ENCODE measurements at places on chromosomes 13 and 19. TPM values are rescaled to one million over a fixed set of nuclear protein-coding genes. Genes with fewer than 3 reads are reported as not detected.

ZNF780A gene
- 15.6 TPM for total RNA-seq

GRCh38 chr19:14434543-14435319 is 1.6 kb downstream of the PKN1 start:
- H3K27me3 ChIP-seq: no peaks in the 10 kb centered on the region
- no peaks in the 10 kb centered on the region for H3K36me3 ChIP-seq
- H3K27ac ChIP-seq: peak overlapping the region; percentile 91

DNA sequence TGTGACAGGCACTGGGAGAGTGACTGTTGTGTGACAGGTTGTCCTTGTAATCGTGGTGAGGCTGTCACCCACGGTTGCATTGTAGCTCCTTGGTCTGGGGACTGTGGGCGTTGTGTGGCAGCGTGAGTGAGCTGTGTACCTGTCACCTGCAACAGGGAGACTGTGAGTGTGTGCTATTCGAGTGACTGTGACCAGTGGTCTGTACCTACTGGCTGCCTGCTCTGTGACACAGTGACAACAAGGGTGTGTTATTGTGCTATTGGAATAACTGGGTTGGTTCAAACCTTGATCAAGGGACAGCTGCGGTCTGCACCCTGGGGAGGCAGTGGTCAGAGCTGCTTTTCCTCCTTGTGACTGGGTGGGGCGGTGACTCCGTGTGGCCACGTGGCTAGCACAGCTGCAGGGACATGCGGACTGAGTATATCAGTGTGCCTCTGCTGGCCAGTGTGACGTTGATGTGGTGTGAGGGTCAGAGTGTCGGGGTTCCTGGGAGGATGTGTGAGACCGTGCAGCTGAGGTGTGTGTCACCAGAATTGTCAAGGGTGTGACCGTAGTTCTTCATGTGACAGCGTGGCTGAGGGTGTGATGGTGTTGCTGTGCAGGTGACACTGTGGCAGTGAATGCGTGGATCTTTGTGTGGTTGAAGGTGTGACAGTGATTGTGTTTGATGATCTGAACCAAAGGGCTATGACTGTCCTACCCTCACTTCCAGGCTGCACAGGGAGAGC is 10.1 kb upstream of the NFIX start:
- H3K27ac ChIP-seq: no peak overlapping the region
- no peak overlapping the region for H3K4me3 ChIP-seq
- no peaks in the 10 kb centered on the region for H3K36me3 ChIP-seq
- H3K27me3 ChIP-seq: no peaks in the 10 kb centered on the region
- no peaks in the 10 kb centered on the region for H3K4me1 ChIP-seq

GRCh38 chr19:35673121-35673804 is 6.9 kb downstream of the UPK1A start:
- no peaks in the 10 kb centered on the region for H3K36me3 ChIP-seq
- H3K27ac ChIP-seq: no peak overlapping the region
- no peak for DNase-seq
- peaks cover 64% of the 10 kb centered on the region for H3K27me3 ChIP-seq
- H3K4me3 ChIP-seq: peak overlapping the region; percentile 62

NLRP7 gene
- not detected for total RNA-seq

SPTBN4 gene
- 2.0 TPM for total RNA-seq

GRCh38 chr19:7602935-7603497 is 7.4 kb downstream of the CAMSAP3 start:
- H3K27ac ChIP-seq: no peak overlapping the region
- H3K27me3 ChIP-seq: no peaks in the 10 kb centered on the region
- no peaks in the 10 kb centered on the region for H3K36me3 ChIP-seq
- no peak overlapping the region for H3K4me3 ChIP-seq

ALKBH7 gene
- 85.3 TPM for total RNA-seq

DNA sequence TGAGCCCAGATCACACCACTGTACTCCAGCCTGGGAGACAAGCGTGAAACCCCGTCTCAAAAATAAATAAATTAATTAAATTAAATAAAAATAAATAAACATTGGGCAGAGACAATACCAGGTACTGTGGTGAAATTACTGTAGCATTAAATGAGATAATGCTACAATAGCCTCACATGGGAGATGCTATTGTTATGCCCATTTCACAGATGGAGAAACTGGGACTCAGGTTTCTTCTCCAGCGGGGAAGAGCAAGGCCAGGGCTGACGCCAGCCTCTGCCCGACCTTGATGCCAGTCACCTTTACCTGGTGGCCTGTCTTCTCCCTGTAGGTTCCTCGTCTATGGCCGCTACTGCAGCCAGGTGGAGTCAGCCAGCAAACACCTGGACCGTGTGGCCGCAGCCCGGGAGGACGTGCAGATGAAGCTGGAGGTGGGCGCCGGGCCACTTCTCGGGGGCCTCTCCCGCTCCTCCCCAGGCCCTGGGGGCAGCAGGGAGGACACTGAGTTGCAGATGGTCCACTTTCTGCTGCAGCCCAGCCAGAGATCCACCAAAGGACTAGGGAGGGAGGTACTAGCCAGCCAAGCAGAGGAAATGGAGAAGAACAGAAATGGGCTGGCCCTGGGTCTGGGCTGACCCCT is 53.9 kb downstream of the VAV1 start:
- H3K4me1 ChIP-seq: no peaks in the 10 kb centered on the region
- H3K27ac ChIP-seq: no peak overlapping the region
- H3K36me3 ChIP-seq: no peaks in the 10 kb centered on the region
- no peak overlapping the region for H3K4me3 ChIP-seq

DNA sequence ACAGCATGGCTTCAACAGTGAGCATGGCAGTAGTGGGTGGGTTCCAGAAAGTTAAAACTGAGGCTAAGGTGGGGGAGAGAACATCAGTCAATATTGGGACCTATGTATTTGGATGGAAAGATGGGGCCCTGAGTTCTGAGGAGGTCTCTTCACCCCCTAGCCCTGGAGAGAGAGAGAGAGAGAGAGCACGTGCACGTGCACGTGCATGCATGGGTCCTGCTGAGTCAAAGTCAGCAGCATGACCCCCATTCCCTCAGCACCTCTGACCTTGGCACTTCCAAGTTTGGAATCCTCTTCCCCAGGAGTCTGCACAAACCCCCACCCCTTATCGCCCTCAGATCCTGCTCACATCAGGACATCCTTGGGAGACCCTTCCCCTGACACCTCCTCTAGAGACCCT is 32.5 kb upstream of the CEACAM1 start:
- no peak overlapping the region for H3K4me3 ChIP-seq
- H3K27me3 ChIP-seq: no peaks in the 10 kb centered on the region
- H3K27ac ChIP-seq: no peak overlapping the region
